ENCODE measurements at places on chromosomes 2 and 18. TPM values are rescaled to one million over a fixed set of nuclear protein-coding genes. Genes with fewer than 3 reads are reported as not detected.

The POTEI gene
- 0.50 TPM for total RNA-seq

The RUFY4 gene
- total RNA-seq: not detected

The ST8SIA3 gene
- 1.2 TPM for total RNA-seq

The ASPRV1 gene
- 0.26 TPM for total RNA-seq

The GALNT5 gene
- 2.2 TPM for total RNA-seq

The NETO1 gene
- total RNA-seq: 19.8 TPM

The GAL3ST2 gene
- total RNA-seq: not detected

The L3MBTL4 gene
- 0.58 TPM for total RNA-seq

The TRIM54 gene
- not detected for total RNA-seq

The COL6A3 gene
- 200 TPM for total RNA-seq

The SCN9A gene
- 7.8 TPM for total RNA-seq

The EEF1B2 gene
- 546 TPM for total RNA-seq

The TWIST2 gene
- total RNA-seq: 2.5 TPM

The NEU2 gene
- not detected for total RNA-seq

The OSR1 gene
- total RNA-seq: 0.31 TPM

The RHOB gene
- total RNA-seq: 173 TPM

- peak; percentile 90 for DNase-seq
Observed at GRCh38 chr2:195477248-195477995, 179.6 kb upstream of the SLC39A10 start.

DNA sequence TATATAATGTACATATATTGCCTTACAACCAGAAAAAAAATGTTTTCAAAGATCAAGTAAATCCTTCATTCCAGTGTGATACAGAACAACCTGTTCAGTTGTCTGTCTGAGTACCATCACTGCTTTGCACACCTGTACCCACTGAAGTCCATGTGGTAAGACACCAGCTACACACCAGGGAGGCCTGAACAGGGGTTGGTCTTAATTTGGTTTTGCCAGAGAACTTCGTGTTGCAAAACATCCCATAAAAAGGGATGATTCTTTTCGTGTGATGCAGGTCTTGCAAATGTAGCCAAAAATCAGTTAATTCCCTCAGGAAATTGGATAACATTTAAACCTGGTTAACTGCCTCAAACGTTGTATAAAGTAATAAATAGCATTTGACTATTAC lies 73.7 kb upstream of the SLC1A4 start:
- DNase-seq: no peak

- DNase-seq: no peak
Observed at GRCh38 chr2:5563411-5563810, 128.8 kb upstream of the SOX11 start.

GRCh38 chr18:46148810-46149209 lies 44.6 kb downstream of the HAUS1 start:
- DNase-seq: peak; percentile 23

DNA sequence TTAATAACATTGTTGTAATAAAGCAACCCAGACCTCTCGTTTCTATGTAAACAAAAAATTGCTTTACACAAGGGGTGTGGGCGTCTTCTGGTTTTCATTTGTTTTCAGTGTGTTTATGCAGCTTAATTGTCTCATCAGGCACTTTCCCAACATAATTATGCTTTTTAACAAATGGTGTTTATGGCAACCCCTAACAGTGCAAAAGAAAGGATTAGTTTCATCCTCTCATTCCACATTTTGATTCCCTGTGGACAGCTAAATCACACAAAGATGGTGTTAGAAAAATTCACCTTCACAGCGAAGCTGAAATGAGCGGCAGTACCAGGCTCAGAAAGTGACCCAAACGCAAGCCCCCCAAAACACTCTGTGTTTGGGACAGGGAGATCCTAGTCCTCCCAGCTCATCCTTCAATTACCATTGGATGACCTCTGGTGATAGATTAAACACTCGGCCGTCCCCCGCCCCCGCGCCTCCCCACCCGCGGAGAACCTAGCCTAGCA lies 724 bp downstream of the FTCDNL1 start:
- no peak for DNase-seq

GRCh38 chr2:98473995-98474780 lies 29.5 kb downstream of the INPP4A start:
- no peak for DNase-seq

DNA sequence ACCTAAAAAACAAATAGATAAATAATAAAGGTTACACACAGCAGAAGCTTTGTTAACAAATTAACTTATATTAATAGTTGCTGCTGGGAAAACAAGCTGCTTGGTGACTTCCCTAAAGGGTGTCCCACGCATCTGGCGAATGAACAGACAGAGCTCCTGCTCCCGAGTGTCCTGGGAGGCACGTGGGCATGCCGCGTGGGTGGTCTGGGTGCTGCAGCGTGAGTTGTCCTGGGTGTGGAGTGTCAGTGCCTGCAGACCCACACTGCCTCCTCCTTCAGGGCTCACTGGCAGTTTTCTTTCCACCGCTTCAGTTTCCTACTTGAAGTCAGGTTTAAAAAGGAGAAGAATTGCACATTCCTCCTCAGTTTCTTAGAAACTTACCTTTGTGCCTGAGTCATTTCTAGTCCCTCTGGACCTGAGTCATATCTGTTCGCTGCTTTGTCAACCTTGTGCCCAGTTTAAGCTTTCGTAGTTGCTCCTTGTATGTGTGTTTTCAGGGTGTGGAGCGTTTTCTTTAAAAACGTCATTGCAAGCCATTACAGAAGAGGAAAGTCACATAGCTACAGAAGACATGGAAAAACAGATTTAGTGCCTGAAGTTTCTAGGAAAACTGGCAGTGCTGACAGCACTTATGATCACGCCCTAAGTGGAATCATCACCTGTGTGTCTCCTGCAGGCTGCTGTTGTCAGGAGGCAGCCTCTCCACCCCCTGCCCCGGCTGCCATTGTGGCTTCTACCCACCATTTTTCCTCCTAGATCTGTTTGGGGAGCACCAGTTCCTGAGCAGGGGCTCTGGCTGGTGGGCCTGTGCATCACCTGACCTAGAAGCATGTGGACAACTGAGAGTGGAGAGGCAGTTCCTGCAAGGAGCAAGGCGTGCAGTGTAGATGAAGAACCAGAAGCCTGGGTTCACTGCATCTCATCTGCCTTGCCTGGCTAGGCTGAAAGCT lies 24.5 kb downstream of the IMPA2 start:
- DNase-seq: no peak

- no peak for DNase-seq
Observed at GRCh38 chr2:21103274-21103891, 20.4 kb upstream of the TDRD15 start.

DNA sequence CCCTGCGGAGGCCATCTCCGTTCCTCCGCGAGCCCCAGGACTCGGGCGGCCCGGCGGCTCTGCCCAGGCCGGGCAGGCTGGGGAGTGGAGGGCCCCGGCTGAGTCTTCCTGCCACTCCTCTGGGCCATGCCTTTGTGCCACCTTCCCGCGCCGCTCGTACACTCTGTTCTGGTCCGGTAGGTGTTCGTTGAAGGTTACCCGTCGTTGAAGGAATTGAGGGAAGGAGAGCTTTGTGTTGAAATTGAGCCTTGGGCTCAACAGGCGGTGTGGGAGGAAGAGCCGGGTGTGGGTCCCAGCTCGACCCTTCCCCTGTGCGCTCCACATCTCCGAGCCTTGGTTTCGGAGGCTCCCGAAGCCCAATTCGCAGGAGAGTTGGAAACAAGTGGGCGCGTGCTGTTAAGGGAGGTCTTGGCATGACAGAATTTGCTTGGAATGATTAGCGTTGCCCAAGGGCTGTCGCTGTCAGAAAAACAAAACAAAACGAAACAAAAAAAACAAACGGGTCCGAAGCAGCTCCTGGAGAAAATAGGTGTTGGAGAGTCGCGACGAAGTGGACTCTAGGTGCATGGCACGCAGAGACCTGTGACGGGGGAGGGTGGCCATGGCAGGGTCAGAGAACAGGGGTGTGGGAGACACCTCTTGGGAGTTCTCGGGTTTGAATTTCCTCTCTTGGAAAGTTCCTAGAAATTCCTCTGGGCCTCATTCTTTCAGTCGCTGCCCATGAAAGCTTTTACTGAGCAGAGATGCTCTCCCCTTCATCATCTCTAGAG lies 1.2 kb upstream of the MZT2A start:
- DNase-seq: no peak

DNA sequence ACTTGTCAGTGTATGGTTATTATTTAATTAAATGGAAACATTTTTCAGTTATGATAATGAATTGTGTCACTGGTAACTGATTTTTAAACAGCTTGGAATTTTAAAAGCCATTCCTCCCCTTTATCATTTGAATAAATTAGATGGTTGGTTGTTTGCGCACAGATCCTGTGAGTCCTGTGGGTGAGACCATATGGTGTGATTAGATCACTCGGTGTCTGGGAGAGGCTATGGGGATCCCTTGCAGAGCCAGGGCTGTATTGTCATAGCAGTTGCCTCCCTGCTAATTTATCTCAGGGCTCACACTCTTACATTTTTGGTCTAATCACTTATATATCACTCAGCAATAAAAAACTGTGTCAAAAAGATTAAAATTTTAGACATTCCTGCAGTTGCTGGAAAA lies 133.5 kb downstream of the ASXL3 start:
- DNase-seq: peak; percentile 42

DNA sequence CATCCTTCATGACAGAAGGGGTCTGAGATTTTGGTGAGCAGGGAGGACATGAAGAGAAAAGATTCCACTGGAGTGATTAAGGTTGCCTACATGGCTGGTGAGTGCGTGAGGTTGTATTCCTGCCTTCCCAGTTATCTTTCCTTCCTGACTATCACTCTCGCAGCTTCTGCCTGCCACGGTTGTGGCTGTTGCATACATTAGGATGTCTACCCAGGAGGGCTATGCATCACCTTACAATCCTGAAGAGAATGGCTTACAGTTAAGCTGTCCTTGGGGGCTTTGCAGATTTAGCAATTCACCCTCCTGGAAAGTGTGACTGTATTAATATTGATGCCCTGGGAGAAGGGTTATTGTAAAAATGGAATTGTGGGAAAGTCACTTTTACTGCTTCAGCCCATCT lies 571.0 kb downstream of the TSN start:
- DNase-seq: no peak

DNA sequence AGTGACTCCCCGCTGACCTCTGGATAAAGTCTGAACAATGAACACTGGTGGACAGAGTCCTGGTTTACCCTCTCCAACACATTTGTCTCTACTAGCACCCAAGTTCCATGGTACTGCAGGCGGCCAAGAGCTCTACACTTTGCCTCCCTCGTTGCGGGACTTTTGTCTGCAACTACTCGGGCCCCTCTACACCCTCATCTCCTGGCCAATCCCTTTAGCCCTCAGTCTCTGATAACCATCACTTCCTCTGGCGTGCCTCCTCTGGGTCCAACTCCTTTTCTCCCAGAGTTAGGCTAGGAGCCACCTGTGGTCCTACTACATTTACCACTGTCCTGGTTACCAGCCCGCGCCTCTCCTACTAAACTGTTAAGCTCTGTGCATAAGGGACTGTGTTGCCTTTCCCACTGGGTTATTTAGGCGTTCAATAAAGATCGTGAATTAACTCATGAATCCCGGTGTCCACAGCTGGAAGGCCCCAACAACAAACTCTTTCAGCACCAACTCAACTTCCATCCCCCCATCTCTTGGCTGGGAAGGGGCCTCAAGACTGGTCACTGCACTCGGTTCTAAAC lies 757 bp downstream of the HDHD2 start:
- DNase-seq: peak; percentile 2

DNA sequence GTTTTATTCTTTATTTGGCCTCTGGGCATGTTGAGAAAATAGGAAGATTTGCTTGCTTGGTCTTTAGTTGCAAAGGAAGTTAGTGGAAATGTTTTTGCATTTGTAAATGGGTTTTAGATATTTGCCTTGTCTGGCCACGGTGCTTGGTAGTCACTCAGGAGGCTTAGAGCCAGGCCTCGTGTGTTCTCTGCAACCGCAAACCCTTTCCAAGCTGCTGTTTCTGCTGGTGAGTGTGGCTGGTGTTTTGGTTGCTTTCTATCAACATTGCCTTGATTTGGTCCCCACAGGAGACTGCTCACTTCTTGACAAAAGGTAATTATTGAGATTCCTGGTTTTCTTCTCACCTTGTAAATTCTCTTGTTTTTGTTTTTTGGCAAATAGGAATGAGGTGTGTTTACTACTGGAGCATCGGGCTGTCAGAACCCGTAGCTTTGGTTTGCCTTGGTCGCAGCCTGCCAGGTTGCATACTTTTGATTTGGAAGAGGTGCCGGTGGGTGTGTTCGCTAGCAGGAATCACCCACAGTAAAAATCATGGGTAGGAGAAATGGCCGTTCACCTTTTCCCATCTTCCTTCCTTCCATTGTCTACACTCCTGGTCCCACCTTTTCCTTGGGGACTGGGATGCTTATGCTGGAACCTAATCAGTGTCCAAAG lies 15.8 kb downstream of the ASAP2 start:
- no peak for DNase-seq

DNA sequence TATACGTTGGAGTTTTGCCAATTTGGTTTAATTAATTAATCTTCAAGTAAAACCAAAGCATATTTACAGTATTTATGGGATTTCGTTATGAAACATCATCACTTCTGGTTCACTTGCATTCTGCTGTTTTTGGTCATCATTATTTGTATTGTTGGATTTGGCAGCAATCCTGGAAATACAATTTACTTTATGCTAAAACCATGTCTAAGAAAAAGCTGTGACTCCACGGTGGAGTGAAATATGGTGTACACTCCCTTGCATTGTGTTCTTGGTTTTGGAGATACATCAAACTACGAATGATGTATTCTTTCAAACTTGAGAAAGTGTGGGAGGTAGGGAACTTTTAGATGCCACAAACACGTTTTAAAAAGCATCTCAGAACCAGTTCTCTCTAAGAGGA lies 106.4 kb downstream of the CTAGE1 start:
- peak; percentile 75 for DNase-seq

- DNase-seq: no peak
Observed at GRCh38 chr2:40109381-40109780, 330.3 kb upstream of the THUMPD2 start.

- no peak for DNase-seq
Observed at GRCh38 chr2:120809151-120809550, 73.5 kb downstream of the GLI2 start.

GRCh38 chr2:150853263-150853662 lies 365.8 kb upstream of the RND3 start:
- no peak for DNase-seq

DNA sequence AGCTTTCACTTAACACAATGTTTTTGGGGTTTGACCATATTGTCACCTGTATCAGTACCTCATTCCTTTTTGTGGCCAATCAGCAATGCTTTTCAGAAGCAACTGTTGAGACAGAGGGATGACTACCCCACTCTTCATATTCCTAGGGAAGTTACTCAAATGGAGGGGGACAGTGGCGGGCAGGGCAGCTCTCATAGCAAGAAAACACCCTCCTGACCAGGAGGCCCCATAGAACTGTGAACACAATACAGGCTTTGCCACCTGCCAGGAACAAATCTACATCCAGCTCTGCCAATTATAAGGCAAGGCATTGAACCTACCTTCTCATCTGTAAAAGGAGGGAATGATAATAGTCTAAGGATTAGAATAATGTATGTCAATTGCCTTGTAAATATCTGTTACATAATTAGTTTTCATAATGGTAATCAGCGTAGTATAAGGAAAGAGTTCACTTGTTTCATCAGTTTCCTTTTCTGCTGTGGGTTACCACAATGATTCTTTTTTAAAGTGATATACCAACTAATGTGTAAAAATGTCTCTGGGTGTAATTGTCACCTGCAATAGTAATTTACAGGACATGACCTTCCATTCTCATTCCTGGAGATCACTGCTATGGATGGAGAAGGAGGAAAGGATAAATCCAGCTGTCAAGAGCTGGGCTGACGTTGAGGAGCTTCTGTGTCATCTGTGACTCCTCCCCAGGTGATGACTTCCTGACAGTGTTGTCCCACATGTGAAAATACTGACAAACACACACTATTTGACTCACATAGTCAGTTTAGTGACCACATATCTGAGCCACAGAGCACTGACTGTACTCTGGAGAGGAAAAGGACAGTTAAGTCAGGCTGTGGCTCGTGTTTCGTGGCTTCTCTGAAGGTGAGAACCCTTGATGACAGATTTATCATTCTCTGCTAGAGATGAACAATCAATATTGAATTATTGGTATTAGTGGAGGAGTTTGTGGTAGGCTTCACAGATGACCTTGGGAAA lies 13.5 kb downstream of the ALPK2 start:
- no peak for DNase-seq

Data from astrocyte (in vitro differentiated cells and primary cell).